ENCODE measurements at places on chromosomes 3 and 15.

- DNase-seq: no peak
Measured at GRCh38 chr3:55322638-55323037, 164.5 kb downstream of the WNT5A start.

DNA sequence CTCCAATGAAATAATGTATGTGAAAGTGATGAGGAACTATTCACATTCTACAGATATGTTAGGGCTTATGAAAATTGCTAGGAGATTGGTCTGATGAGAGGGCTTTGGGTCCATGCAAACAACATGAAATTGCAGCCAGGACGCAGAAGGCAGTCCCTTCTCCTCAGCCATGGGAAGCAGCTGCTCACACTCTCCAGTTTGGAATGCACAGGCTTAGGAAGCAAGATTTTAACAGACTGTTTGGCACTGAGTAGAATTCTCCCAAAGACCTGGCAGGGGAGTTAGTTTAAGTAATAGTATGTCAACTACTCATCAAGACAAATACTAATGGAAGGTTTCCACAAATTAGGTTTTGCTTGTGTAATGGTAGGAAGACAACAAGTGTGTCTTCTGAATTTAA lies 500.7 kb upstream of the ARRDC4 start:
- no peak for DNase-seq

GRCh38 chr3:173939331-173939730 lies 541.8 kb downstream of the NLGN1 start:
- no peak for DNase-seq

- no peak for DNase-seq
Measured at GRCh38 chr3:161371441-161372320, at the start of gene SPTSSB. Gene SPTSSB (minus strand): TSS chr3:161371517. CDS start chr3:161346323, 25,194 bp downstream.

DNA sequence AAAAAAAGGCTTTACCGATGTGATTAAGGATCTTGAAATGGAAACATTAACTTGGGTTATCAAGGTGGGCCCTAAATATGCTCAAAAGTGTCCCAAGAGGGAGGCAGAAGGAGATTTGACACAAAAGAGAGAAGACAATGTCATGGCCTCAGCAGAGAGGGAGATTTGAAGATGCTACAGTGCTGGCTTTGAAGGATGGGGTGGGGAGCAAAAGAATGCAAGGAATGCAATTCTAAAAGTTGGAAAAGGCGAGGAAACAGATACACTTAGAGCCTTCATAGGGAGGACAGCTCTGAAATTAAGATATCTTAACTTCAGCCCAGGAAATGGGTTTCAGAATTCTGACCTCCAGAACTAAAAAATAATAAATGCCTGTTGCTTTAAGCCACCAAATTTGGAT lies 314.5 kb upstream of the CCDC54 start:
- DNase-seq: no peak
